HFFc6 (cell line): ENCODE measurements at places on chromosomes 4 and X. TPM values are rescaled to one million over a fixed set of nuclear protein-coding genes. Genes with fewer than 3 reads are reported as not detected.

DNA sequence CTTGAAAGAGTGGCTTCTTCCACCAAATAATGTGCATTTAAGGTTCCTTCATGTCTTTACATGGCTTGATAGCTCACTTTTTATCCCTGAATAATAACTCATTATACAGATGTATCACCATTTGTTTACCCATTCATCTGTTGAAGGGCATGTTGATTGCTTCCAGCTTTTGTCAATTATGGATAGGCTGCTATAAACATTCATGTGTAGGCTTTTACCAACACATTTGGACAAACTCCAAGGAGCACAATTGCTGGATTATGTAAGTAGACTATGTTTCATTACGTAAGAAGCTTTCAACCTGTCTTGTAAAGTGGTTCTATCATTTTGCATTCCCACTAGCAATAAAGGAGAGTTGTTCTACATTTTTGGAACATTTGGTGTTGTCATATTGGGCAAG is 2637.0 kb downstream of the PCDH7 start:
- no peaks in the 10 kb centered on the region for H3K27me3 ChIP-seq
- DNase-seq = no peak
- H3K4me1 ChIP-seq = no peaks in the 10 kb centered on the region
- no peak overlapping the region for H3K4me3 ChIP-seq
- no peak overlapping the region for H3K27ac ChIP-seq

DNA sequence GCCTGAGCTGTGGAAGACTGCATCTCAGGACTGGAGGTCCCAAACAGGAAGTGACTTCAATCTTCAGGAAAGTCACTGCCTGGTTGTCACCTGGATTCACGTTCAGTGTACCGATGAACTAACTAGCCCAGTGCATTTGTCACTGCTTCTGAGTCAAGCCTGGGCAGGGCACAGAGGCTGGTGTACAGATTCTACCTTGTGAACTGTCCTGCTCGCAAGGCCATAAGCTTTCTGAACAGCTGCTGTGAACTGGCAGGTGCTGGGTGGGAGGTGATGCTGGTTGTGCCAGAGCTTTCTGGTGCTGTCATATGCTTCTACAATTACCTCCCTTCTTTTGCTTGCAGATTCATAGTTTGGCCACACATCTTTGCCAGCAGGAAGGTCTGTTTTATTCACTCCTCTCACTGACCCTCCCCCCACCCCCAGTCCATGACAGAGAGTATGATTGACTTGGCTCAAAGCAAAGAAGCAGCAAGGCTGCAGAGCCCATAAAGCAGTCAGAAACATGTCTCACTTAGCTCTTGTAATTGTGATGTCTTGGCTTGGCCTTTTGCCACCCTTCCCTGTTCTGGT is 40.5 kb downstream of the ZCCHC12 start:
- H3K27ac ChIP-seq = no peak overlapping the region
- H3K36me3 ChIP-seq = no peaks in the 10 kb centered on the region
- no peak for DNase-seq

- no peaks in the 10 kb centered on the region; the same call in 1 of the 2 replicates for H3K36me3 ChIP-seq
- no peaks in the 10 kb centered on the region for H3K27me3 ChIP-seq
- DNase-seq = no peak
- no peak overlapping the region for H3K27ac ChIP-seq
Observed at GRCh38 chr4:42716996-42717395, 60.1 kb upstream of the ATP8A1 start.

DNA sequence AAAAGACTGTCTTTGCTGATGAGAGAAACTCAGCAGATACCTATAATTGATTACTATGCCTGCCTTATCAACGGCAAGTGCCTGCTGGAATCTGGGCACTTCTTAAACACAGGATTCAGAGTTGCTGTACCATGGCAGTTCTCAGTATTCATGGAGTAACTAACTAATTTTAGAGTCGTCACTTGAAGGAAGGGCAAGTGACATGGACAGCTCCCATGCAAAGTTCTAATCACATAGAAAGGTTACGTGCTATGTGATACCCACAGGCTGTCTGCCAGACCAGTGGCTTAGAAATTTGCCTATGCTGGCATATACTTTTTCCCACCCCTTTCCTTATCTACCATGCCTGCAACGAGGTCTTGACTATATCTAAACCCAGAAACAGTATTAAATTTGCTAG is 931.1 kb upstream of the TENM3 start:
- no peak overlapping the region for H3K4me3 ChIP-seq
- DNase-seq = no peak
- H3K27ac ChIP-seq = no peak overlapping the region
- no peaks in the 10 kb centered on the region for H3K4me1 ChIP-seq

DNA sequence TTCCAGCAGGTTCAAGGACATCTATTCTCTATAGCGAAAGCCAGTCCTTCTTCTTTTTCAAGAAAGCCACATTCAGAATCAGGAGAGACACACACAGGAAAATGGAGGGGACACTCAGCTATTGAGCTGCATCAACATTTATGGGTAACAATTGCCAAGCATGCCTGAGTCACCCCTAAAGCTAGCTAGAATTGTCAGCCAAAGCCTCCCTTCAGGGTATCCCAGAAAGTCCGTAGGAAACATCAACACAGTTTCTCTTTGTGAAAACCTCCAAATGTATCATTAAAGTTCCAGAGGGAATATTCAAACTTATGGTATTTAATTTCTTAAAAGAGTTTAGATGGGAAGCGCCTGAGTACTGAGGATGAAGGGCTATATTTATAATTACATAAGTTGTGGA is 331.1 kb upstream of the SLC7A11 start:
- DNase-seq = peak; percentile 4
- no peaks in the 10 kb centered on the region for H3K36me3 ChIP-seq
- H3K4me1 ChIP-seq = peaks cover 8% of the 10 kb centered on the region
- peaks cover 4% of the 10 kb centered on the region; the same call in 1 of the 2 replicates for H3K27me3 ChIP-seq
- no peak overlapping the region for H3K27ac ChIP-seq
- H3K4me3 ChIP-seq = peak overlapping the region; percentile 49

- H3K27me3 ChIP-seq = no peaks in the 10 kb centered on the region
- no peak overlapping the region for H3K4me3 ChIP-seq
- H3K36me3 ChIP-seq = no peaks in the 10 kb centered on the region
- H3K4me1 ChIP-seq = peaks cover 20% of the 10 kb centered on the region
Observed at GRCh38 chr4:146311238-146311970, 97.1 kb downstream of the REELD1 start.

DNA sequence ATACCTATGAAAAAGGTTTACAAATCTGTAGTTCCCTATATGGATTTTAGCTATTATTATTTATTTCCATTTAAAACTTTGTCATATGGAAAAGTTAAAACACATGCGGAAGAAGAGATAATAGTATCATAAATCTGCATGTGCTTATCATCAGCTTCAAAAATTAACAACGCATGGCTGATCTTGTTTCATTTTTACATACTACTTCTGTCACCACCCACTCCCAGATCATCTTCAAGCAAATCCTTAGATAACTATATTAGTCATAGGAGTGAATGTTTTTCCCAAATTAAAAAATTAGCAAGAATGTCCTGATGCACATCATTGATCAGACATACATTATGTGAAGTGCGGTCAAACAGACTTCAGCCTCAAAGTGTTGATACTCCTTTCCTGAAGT is 24.6 kb upstream of the MOB1B start:
- no peak overlapping the region for H3K27ac ChIP-seq
- H3K27me3 ChIP-seq = peaks cover 2% of the 10 kb centered on the region; the same call in 1 of the 2 replicates
- H3K4me3 ChIP-seq = no peak overlapping the region; the same call in 1 of the 2 replicates
- no peak for DNase-seq

GRCh38 chrX:24498975-24499374 is 33.9 kb downstream of the PDK3 start:
- no peak overlapping the region for H3K4me3 ChIP-seq
- H3K36me3 ChIP-seq = no peaks in the 10 kb centered on the region
- no peaks in the 10 kb centered on the region; the same call in 1 of the 2 replicates for H3K27me3 ChIP-seq
- DNase-seq = no peak

GRCh38 chrX:71586929-71587328 is 8.7 kb downstream of the GCNA start:
- no peaks in the 10 kb centered on the region; the same call in 1 of the 2 replicates for H3K27me3 ChIP-seq
- no peak overlapping the region; the same call in 1 of the 2 replicates for H3K27ac ChIP-seq
- H3K36me3 ChIP-seq = no peaks in the 10 kb centered on the region
- no peak overlapping the region for H3K4me3 ChIP-seq

- H3K27ac ChIP-seq = no peak overlapping the region
- H3K4me1 ChIP-seq = no peaks in the 10 kb centered on the region
- no peak for DNase-seq
- H3K4me3 ChIP-seq = no peak overlapping the region
- no peaks in the 10 kb centered on the region for H3K36me3 ChIP-seq
- H3K27me3 ChIP-seq = no peaks in the 10 kb centered on the region
Observed at GRCh38 chr4:28176942-28177341, 1316.3 kb downstream of the STIM2 start.

GRCh38 chr4:94762326-94762725 is 4.6 kb downstream of the BMPR1B start:
- H3K27me3 ChIP-seq = peaks cover 48% of the 10 kb centered on the region
- no peak overlapping the region for H3K4me3 ChIP-seq
- DNase-seq = no peak
- H3K36me3 ChIP-seq = no peaks in the 10 kb centered on the region

DNA sequence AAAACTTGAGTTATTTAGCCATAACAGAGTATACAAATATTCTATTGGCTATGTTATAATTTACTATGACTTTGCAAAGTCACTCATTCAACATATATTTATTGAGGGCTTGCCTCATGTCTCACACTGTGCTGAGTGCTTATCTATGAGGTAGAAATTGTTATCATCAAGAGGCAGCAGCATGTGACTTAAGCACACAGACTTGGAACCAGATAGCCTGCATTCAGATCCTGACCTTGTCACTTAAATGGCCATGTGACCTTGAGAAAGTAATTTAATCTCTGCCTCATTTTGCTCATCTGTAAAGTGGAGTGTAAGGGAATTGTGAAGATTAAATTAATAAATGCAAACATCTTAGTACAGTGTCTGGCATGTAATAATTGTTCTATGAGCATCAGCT is 10.1 kb upstream of the EXOSC9 start:
- no peaks in the 10 kb centered on the region; the same call in 1 of the 2 replicates for H3K27me3 ChIP-seq
- H3K27ac ChIP-seq = peak overlapping the region; percentile 97
- no peak for DNase-seq

GRCh38 chr4:76058888-76059426 is 15.6 kb upstream of the ART3 start:
- DNase-seq = no peak
- H3K4me3 ChIP-seq = no peak overlapping the region
- H3K27ac ChIP-seq = no peak overlapping the region
- peaks cover 35% of the 10 kb centered on the region for H3K27me3 ChIP-seq
- no peaks in the 10 kb centered on the region for H3K4me1 ChIP-seq

DNA sequence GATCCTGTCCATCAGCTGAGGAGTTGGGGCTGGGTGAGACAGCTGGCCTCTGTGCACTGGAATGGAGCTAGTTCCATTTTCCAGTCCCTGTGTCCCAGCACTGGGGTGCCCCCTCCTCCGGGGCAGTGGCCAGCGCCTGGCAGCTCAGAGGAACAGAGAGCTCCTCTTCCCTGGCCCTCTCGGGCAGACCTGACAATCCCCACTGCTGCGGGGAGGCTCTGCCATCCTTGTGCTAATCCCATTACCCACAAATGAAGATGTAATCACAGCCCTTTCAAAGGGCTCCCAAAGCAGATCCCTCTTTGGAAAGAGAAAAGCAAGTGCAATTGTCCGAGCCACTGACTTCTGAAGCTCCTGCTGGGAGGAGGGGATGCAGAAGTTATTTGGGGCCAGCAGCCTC is 75.1 kb upstream of the MSX1 start:
- H3K27ac ChIP-seq = no peak overlapping the region
- DNase-seq = no peak
- peaks cover 36% of the 10 kb centered on the region for H3K4me1 ChIP-seq

DNA sequence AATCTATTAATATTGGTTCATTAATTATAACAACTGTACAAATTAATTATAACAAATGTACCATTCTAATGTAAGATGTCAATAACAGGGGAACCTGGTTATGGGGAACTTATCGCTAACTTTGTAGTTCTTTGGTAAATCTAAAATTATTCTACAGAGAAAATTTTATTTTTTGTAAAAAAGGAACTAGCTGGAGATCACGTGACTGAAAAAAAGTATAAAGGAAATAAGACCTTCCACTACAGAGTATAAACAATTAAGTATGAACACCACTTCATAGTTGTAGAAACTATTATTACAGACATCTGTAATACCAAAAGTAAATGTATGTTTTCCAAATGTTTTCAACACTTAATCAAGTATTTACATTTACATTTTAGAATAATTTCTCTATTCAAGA is 77.9 kb upstream of the DKK2 start:
- no peak for DNase-seq
- H3K4me1 ChIP-seq = no peaks in the 10 kb centered on the region
- H3K36me3 ChIP-seq = no peaks in the 10 kb centered on the region; the same call in 1 of the 2 replicates
- H3K4me3 ChIP-seq = no peak overlapping the region

DNA sequence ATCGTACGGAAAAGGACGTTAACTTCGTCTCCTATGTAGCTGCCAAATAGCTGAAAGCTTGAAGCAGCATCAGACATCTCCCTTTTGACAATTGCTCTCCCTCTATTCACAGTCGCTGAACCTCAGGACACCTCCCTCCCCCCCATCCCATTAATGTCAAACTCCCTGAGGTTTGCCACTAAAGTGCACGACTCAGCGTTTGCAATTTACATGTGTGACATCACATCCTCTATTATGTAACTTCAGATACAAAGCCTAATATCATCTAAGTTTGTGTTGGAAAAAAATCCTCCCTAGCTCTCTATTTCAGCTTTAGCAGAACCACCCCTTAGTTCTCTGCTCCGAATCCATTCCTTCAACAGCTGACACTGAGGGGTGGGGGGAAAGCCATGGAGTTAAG is 5.5 kb upstream of the NR3C2 start:
- peaks cover 20% of the 10 kb centered on the region; the same call in 1 of the 2 replicates for H3K27me3 ChIP-seq
- DNase-seq = no peak
- H3K27ac ChIP-seq = no peak overlapping the region
- no peaks in the 10 kb centered on the region; the same call in 1 of the 2 replicates for H3K4me1 ChIP-seq

GRCh38 chrX:9465380-9466123 is 694 bp downstream of the TBL1X start:
- DNase-seq = no peak
- H3K27me3 ChIP-seq = no peaks in the 10 kb centered on the region; the same call in 1 of the 2 replicates
- peak overlapping the region; percentile 46 for H3K4me3 ChIP-seq
- peaks cover 33% of the 10 kb centered on the region for H3K4me1 ChIP-seq
- H3K36me3 ChIP-seq = peaks cover 11% of the 10 kb centered on the region; the same call in 1 of the 2 replicates

- H3K27ac ChIP-seq = no peak overlapping the region
- peaks cover 18% of the 10 kb centered on the region for H3K27me3 ChIP-seq
- H3K36me3 ChIP-seq = no peaks in the 10 kb centered on the region
Observed at GRCh38 chr4:38768968-38769394, 13.8 kb downstream of the TLR10 start.

- no peak overlapping the region for H3K27ac ChIP-seq
- DNase-seq = peak; percentile 13
- peaks cover 6% of the 10 kb centered on the region; the same call in 1 of the 2 replicates for H3K27me3 ChIP-seq
- no peaks in the 10 kb centered on the region for H3K4me1 ChIP-seq
- H3K4me3 ChIP-seq = no peak overlapping the region
Observed at GRCh38 chr4:163556177-163556576, 61.7 kb downstream of the TMA16 start.

- peak overlapping the region; percentile 63 for H3K4me3 ChIP-seq
- peaks cover 2% of the 10 kb centered on the region; the same call in 1 of the 2 replicates for H3K27me3 ChIP-seq
- DNase-seq = peak; percentile 52
- H3K4me1 ChIP-seq = peaks cover 31% of the 10 kb centered on the region
- no peaks in the 10 kb centered on the region for H3K36me3 ChIP-seq
- H3K27ac ChIP-seq = peak overlapping the region; percentile 69
Observed at GRCh38 chrX:115372152-115372551, 82.6 kb downstream of the LUZP4 start.

Gene HSFX2
- total RNA-seq = 0.35 to 0.48 TPM in 2 of 3 replicates, not detected in the other

Gene KLHL13
- 0.07 TPM in 1 of 3 replicates, not detected in the others for total RNA-seq

Gene FAM9B
- total RNA-seq = not detected in 2 replicates

Gene TCEAL2
- total RNA-seq = not detected in 3 replicates

Gene FSTL5
- total RNA-seq = not detected in 3 replicates

Gene GUCY1A1
- total RNA-seq = not detected in 3 replicates

Gene PCSK1N
- not detected in 3 replicates for total RNA-seq

Gene TCEAL6
- total RNA-seq = not detected in 3 replicates

Gene VCX2
- total RNA-seq = not detected in 3 replicates
